ENCODE measurements at places on chromosomes 12 and 14.
A peak's percentile ranks its signal among the peaks of the same experiment; 100 is the strongest.

DNA sequence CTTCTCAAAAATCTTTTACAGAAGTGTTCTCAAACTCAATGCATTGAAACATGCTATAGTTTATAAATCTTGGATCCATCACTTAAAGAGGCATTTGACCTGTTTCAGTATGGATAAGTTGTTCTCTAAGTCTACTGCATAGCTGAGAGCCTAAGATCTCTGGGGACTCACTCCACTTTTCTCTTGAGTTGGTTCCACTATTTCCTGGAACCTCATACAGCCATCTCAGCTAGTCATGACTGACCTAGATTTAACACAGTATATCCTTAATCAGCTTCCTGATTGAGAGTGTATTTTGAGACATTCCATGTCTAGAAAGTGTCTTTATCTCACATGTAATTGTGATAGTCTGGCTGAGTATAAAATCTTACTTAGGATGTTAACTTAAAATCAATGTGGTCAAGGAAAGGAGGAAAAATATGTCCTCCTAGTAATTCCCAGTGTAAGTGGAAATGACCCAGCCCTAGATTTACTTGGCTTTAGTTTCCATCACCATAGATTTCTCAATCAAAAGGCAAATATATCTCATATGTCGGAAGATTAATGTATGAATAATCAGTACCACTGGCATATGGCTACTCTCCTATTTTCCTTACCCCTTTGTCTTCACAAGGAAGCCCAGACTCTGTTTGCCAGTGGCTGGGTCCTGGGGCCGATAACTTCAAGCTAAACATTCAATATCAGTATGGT lies 61.9 kb downstream of the KICS2 start:
- no peak for DNase-seq

DNA sequence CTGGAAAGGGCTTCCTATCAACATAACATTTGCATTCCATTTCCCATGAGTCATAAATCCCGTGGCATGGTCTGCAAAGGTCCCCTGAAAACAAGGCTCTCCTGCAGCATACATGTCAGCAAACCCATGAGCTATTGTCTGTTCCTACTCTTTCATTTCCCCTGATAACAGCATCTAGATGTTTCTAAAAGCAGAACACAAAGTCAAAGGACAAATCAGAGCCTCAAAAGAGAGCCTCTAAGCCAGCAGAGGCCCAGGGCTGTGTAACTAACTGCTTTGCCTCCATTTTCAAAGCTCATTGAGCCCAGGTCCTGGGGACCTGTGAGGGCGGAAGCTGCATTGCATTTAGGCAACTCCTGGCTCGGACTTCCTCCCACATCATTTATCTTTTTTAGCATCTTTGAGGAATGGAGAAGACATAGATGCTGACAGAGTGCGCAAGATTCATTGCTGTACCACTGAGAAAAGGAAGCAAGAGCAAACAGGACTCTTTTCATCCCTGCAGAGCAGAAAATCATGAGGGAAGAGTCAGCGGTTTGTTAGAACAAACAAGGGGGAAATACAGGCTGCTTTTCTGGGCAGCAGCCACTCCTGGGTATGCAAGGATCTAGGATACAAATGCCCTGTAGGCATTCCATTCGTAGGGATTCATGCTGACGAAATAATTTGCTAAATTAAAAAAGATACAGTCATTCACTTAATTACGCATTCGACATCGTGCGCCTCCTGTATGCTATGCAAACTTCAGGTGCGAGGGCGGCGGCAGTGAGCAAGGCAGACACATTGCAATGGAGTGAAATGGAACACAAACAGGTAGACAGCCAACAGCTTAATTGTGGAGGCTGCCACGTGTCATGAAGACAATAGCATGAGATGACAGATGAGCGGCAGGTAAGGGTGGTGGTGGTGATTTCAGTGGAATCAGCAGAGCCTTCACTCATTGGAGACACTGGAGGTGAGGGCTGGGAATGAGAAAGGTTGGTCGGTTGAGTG lies 131.0 kb downstream of the TMEM132D start:
- DNase-seq: no peak

DNA sequence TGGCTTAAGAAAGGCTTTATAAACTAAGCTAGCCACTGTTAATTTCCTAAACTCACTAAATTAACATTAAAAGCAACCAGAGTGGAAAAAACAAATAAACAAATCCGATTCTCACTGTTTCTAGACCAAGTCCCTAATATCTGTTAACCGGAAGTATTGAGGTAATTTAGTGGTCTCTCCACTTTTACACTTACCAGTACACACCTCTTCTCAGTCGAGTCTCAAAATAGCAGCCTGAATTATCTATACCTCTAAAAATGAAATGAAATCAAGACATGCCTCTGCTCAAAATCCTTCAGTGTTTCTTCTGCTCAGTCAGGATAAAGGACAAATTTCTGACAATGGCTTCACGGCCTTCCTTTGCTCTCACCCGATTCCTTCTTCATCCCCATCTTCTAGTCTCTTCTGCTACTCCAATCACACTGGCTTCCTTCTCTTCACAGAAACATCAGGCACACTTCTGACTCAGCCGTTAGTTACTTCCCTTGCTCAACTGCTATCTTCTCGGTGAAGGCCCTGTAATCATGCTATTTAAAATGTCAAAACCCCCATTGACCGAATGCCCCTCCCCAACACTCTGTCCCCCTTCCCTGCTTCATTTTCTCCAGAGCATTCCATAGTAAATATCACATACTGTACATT lies 161.3 kb downstream of the KITLG start:
- no peak for DNase-seq

GRCh38 chr12:120994589-120995337 lies 16.4 kb downstream of the HNF1A start:
- DNase-seq: no peak

DNA sequence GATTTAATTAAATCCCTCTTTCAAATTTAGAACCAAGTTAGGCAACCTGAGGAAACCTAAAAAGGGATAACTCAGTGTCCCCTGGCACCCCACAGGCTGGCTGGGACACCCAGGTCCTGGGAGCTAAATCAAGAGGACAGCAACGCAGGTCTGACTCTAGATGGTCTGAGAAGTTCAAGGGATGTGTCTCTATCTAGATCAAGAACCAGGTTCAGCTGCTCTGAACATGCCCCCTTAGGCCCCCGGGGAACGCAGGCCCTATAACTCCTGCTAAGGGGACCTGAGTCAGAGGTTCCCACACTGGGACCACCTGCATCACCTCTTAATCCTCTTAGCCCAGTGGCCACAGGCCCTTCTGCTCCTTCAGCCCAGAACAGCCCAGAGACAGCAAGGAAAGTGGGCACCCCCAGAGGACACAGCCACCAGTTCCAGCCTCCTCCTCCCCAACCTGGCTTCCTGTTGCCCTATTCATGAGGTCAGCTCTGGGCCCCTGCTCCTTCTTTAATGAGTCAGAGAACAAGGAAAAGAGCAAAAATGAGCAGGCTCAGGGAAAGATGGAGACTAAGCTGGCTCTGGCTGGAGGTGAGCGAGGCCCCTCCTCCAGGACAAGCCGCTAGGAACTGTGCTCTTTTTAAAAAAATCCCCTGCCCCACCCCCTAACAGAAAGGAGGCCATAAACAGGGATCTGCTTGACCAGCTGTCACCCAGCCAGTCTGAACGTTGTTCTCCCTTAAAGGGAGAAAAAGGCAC lies 10.8 kb downstream of the PITPNM2 start:
- DNase-seq: no peak

- peak; percentile 15 for DNase-seq
Observed at GRCh38 chr12:76519538-76519937, 40.0 kb downstream of the OSBPL8 start.

GRCh38 chr14:61090432-61091216 lies 109.6 kb downstream of the SLC38A6 start:
- no peak for DNase-seq

GRCh38 chr14:92209141-92209540 lies 87.4 kb downstream of the CPSF2 start:
- DNase-seq: no peak

GRCh38 chr12:107027636-107028053 lies 40.7 kb upstream of the MTERF2 start:
- DNase-seq: no peak

GRCh38 chr12:7602277-7602676 lies 63.4 kb downstream of the APOBEC1 start:
- no peak for DNase-seq
